Pulmonary artery endothelial cell (primary cell): ENCODE measurements at places on chromosomes 2 and 18. TPM values are rescaled to one million over a fixed set of nuclear protein-coding genes. Genes with fewer than 3 reads are reported as not detected.

- DNase-seq: no peak
Measured at GRCh38 chr2:112754564-112754963, 9.8 kb downstream of the CKAP2L start.

DNA sequence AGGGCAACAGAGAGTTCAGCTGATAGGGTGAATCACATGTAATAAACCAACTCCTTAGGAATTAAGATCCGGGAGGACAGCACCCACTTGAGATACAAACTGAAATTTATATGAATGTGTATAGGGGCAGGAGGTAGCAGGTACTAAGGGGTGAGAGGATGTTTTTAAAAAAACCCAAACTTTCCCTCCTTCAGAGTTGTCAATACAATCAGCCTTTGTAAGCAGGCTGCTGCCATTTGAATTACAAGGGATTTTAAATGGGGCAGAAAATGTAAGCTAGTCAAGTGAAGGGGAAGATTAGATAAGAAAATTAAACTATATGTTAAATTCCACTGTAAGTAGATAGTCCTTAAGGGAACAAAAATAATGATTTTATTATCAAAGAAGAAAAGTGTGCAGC is 1239.7 kb upstream of the CELF4 start:
- DNase-seq: no peak

GRCh38 chr2:38508311-38509039 is 94.3 kb downstream of the HNRNPLL start:
- DNase-seq: peak; percentile 20

GRCh38 chr2:197992482-197993133 is 188.2 kb downstream of the PLCL1 start:
- DNase-seq: no peak

DNA sequence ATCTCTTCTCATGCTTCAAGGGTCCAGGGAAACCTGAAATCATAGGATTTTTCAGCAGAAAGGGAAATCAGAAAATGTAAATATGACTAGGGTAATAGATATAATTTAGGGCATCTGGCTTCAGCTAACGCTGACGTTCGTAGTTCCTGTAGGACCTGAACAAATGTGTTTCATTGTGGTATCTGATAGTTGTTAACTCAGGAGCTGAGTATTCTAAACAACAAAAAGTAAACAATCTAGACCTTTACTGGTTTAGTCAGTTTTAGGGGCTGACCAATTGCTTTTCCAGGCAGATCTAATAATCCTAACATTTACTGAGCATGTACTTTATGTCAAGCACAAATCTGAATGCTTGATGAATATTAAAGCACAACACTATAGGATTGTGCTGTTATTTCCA is 114.8 kb downstream of the GALNT1 start:
- no peak for DNase-seq

DNA sequence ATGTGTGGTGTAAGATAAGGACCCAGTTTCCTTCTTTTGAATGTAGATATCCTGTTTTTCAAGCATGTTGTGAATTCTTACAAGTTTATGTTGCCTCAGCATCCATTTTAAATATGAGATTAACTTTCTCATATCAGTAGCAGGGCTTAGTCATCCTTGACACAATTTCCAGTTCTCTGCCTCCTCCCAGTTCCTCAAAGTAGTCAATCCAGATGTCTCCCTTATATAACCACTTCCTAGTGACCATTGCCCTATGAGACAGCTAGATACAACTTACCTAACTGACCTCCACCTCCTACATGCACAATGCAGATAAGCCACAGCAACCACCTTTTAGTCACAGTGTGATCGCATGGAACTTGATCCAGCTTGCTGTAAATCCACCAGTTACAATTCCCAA is 269.2 kb upstream of the ZNF521 start:
- DNase-seq: peak; percentile 7

PLGLB2 gene
- 0.13 and 1.1 TPM in 2 replicates for total RNA-seq

DNA sequence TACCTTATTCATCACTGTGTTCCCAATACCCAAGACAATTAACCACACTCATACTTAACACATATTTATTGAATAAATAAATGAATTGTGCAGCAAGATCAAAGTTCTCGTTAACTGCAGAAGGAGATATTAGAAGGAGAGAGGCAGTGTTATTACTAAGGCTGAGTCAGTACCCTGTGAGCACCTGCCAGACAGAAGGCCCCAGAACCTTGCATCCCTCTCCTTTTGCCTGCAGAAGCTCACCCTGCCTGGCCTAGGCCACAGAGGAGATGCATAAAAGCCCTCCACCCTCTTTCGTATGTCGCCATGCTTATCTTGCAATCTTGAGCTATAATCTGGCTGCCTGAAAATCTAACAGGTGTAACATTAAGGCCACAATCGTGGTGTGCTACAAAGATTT is 20.5 kb upstream of the RNF149 start:
- no peak for DNase-seq

PDE11A gene
- total RNA-seq: under 0.01 and 0.04 TPM in 2 replicates

NIFK gene
- 50.4 and 54.0 TPM in 2 replicates for total RNA-seq

- DNase-seq: no peak
Measured at GRCh38 chr2:232147440-232148077, 186.0 kb downstream of the DIS3L2 start.

DNA sequence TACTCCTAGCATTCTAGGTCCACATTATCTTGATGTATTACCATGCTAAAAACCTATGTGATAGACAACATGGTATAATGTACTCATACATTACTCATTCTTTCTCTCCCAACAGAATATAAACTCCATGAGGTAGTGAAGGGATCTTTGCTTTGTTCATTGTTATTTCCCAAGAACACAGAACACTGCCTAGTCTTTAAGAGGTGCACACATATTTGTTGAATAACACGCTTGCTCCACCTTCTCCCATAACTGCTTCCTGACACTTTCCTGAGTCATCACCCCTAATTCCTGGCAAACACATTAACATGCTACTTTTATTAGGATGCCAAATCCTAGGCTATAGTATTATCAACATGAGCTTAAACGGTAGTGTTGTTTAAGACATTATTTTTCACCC is 41.3 kb downstream of the REV1 start:
- peak; percentile 50 for DNase-seq

GRCh38 chr2:221293949-221294742 is 278.0 kb downstream of the EPHA4 start:
- DNase-seq: no peak

CFAP65 gene
- total RNA-seq: under 0.01 TPM in 1 of 2 replicates, not detected in the other

MATN3 gene
- 0.95 and 1.1 TPM in 2 replicates for total RNA-seq

CCDC85A gene
- 16.2 and 29.1 TPM in 2 replicates for total RNA-seq

- DNase-seq: no peak
Measured at GRCh38 chr2:169782513-169782912, 16.2 kb upstream of the SSB start.

- no peak for DNase-seq
Measured at GRCh38 chr2:110828330-110828729, 96.0 kb downstream of the ACOXL start.

DNA sequence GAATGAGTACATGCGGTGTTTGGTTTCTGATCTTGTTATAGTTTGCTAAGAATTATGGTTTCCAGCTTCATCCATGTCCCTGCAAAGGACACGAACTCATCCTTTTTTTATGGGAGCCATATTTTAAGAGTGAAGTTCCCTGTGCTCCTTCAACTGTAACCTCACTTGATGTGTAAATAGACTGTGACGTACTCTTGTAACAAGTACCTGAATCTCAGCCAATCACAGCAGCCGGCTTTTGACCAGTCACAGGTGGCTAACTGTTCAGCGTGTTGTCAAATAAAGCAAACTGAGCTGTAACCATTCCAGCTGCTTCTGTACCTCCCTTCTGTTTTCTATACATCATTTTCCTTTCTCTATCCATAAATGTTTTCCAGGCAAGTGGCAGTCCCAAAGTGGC is 774.3 kb upstream of the HS6ST1 start:
- no peak for DNase-seq

DNA sequence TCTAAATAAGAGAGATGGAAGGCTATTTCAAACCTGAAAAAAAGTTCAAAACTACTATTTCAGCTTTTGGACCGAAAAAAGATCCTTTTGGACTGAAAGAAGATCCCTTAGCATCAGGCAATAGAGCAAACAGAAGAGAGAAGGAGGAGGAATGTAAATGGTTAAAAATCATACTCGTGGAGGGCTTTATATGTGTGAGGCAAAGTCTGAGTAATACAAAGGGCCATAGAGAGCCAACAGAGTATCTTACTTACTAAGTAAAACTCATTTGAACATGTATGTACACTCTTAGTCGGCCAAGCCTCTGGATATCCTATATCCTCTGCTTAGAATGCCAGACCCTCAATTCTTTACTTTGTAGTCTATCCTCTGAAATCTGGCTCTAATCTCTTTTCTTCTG is 55.7 kb downstream of the ITSN2 start:
- DNase-seq: no peak

DNA sequence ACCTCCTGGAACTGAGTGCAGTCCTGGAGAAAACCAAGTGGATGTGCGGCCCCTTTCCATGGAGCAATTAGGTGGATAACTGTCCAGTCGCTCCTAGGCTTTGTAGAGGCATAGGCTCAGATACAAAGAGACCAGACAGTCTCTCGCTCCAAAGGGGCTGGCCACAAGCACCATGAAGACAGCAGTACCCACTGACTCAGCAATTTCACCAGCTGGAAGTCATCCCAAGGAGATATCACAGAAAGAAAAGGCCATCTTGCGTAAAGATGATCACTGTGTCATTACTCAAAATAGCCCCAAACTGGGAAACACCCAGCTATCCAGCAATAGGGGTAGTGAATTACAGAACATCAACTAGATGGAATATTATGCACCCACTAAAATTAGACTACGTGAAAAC is 161.2 kb downstream of the MSH2 start:
- no peak for DNase-seq

GRCh38 chr2:2742726-2743125 is 411.7 kb upstream of the MYT1L start:
- DNase-seq: no peak

DNA sequence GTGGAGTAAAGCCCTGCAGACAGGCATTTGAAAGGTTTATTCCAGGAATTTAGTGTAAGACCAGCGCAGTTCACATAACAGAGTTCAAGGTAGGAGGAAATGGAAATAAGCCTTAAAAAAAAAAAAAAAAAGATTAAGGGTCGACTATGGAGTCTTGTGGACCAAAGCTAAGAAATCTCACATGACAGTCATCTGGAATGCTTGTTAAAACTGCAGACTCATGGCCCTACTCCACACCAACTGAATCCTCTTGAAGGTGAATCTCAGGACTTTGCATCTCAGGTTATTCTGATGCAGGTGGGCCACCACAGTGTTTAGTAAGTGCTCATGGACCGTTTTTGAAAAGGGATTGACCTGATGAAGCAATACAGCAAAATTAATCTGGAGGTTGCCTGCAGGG is 8.8 kb downstream of the TTLL4 start:
- DNase-seq: no peak

TXNDC9 gene
- 72.6 and 82.5 TPM in 2 replicates for total RNA-seq

C2orf15 gene
- 0.07 and 0.28 TPM in 2 replicates for total RNA-seq

LAPTM4A gene
- total RNA-seq: 121 and 125 TPM in 2 replicates

DNA sequence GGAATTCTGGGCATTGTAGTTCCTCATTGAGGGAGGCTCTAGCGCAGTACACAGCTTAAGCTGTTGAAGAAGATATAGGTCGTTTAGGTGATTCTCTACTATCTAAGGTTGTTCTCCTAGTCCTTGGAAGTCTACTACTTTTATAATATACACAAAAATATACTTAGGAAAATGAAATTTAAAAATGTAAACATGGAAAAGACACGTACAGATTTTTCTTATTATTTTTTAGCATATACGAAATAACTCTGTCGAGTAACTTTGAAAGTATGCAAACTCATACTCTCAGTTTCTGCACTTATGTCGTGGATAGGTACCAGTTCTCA is 272 bp upstream of the FASTKD1 start:
- DNase-seq: no peak

COQ10B gene
- total RNA-seq: 26.1 and 28.7 TPM in 2 replicates

DNA sequence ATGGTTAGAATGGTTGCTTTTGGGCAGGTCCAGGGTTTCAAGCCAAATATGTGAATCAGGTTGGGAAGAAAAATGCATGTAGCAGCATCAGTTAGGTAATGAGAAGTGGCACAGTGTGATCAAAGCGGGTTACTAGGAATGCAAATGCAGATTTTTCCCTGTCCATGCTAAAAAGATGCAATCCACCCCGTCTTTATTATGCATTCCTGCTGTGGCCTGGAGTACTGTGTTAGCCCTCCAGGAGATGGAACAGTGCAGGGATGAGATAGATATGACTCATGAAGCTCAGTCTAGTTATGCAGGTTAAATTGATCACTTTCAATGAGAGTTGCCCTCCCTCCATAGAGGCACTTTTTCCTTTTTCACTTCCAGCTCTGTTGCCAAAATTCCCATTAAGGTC is 283.8 kb downstream of the CTNNA2 start:
- no peak for DNase-seq

GRCh38 chr2:6434438-6434837 is 431.3 kb downstream of the CMPK2 start:
- DNase-seq: no peak

FKBP1B gene
- total RNA-seq: 21.8 and 22.8 TPM in 2 replicates

LHCGR gene
- not detected in 2 replicates for total RNA-seq

DNA sequence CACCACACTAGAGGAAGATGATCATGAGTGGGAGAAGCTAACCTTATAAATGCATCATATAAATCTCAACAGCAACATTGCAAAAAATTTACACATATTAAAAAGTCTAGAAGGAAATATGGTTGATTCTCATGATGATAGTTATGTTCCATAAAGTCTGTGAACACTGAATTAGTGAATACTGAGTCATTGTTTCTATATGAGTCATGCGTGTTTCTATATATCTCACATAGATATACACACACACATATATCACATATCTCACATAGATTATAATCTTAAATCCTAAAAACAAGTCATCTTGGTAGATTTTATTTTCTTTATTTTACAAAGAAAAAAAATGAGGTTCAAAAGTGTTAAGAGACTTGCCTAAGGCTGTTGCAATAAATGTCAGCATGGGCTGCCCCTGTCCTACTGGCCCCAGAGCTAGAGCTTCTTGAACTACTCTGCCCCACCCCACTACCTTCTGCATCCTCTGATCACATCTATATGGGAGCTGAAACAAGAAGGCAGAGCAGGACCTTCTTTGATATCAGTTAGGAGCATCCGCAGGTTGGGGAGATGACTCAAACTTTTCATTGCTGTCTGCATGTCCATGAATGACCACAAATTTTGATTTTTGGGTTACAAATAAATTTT is 81.8 kb upstream of the ADAM23 start:
- DNase-seq: no peak

NCKAP1 gene
- total RNA-seq: 150 and 190 TPM in 2 replicates

GRCh38 chr2:140023291-140023690 is 1243.1 kb upstream of the NXPH2 start:
- no peak for DNase-seq

DNA sequence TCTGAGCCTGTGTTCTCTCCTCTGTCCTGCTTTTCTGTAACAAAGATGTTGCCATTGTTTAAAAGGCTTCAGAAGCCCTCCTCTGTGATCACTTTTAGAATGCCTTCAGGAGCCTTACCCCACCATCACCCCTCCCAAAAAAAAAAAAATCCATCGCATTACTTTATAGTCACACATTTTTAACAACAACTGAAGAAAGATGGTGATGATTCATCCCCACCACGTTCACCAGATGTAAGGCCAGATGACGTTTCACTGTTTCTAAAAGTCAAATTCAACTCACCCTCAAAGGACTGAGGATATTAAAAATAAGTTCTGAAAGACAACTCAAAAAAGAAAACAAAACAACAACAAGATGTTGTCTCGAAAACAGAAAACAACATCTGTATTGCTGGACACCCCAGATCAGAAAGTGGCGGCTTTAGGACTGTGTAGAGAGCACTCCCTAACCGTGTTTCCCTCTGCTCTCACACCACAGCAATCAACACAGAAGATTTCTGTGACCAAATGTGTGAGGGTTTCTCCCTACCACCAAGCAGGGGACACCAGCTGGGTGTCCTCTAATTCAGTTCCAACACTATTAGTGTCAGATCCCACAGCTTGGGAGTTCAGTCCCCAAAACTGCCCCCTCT is 61.9 kb upstream of the CREB1 start:
- DNase-seq: no peak

GRCh38 chr2:203783496-203784203 is 77.2 kb downstream of the CD28 start:
- DNase-seq: no peak

WNT10A gene
- total RNA-seq: not detected in 2 replicates
